ENCODE measurements at places on chromosomes 7 and 10. TPM values are rescaled to one million over a fixed set of nuclear protein-coding genes. Genes with fewer than 3 reads are reported as not detected.

The PROSER2 gene
- 2.8 TPM for total RNA-seq

The FERD3L gene
- not detected for total RNA-seq

The NPTX2 gene
- total RNA-seq: 6.5 TPM

The FLNC gene
- 0.15 TPM for total RNA-seq

The SPDYE6 gene
- total RNA-seq: not detected

The NUTM2B gene
- 0.33 TPM for total RNA-seq

The C7orf33 gene
- total RNA-seq: not detected

The FRAT1 gene
- 2.3 TPM for total RNA-seq

The CPA1 gene
- total RNA-seq: not detected

The OR13A1 gene
- not detected for total RNA-seq

The LRRC17 gene
- total RNA-seq: not detected

The ZNF853 gene
- 1.7 TPM for total RNA-seq

The GRID2IP gene
- total RNA-seq: not detected

The THSD7A gene
- under 0.01 TPM for total RNA-seq

The PTF1A gene
- not detected for total RNA-seq

The SPDYE5 gene
- total RNA-seq: 0.15 TPM

The UNC5B gene
- total RNA-seq: under 0.01 TPM

The CRHR2 gene
- total RNA-seq: not detected

The CCL24 gene
- total RNA-seq: 0.73 TPM

The UFSP1 gene
- total RNA-seq: 7.0 TPM

The STEAP1B gene
- total RNA-seq: 37.9 TPM

The MYH16 gene
- not detected for total RNA-seq

The CTAGE6 gene
- not detected for total RNA-seq

The TCAF2 gene
- total RNA-seq: 0.15 TPM

The NPSR1 gene
- not detected for total RNA-seq

The PON3 gene
- 1.8 TPM for total RNA-seq

The PRKG1 gene
- 10.8 TPM for total RNA-seq

The FEZF1 gene
- total RNA-seq: not detected

The PTPRE gene
- 1.3 TPM for total RNA-seq

The TMEM178B gene
- total RNA-seq: 0.36 TPM

The DDX56 gene
- total RNA-seq: 69.1 TPM

The ANKRD7 gene
- 3.2 TPM for total RNA-seq

The NXPH1 gene
- not detected for total RNA-seq

The ANKRD61 gene
- not detected for total RNA-seq

The SAP25 gene
- total RNA-seq: not detected

The ARMC3 gene
- total RNA-seq: not detected

The BEND7 gene
- 1.7 TPM for total RNA-seq

The WASL gene
- 16.3 TPM for total RNA-seq

The TCERG1L gene
- total RNA-seq: 2.2 TPM

The XRCC2 gene
- total RNA-seq: 6.7 TPM

The DHX32 gene
- total RNA-seq: 49.4 TPM

The PRPS1L1 gene
- not detected for total RNA-seq

The PNLIP gene
- total RNA-seq: not detected

The CTBP2 gene
- 108 TPM for total RNA-seq

The PLAC9 gene
- 3.3 TPM for total RNA-seq

The ANXA8L1 gene
- total RNA-seq: not detected

The PTPN20 gene
- not detected for total RNA-seq

The CCDC3 gene
- total RNA-seq: not detected

All from melanocyte of skin (primary cell).